ENCODE measurements at places on chromosomes 1 and 21.

DNA sequence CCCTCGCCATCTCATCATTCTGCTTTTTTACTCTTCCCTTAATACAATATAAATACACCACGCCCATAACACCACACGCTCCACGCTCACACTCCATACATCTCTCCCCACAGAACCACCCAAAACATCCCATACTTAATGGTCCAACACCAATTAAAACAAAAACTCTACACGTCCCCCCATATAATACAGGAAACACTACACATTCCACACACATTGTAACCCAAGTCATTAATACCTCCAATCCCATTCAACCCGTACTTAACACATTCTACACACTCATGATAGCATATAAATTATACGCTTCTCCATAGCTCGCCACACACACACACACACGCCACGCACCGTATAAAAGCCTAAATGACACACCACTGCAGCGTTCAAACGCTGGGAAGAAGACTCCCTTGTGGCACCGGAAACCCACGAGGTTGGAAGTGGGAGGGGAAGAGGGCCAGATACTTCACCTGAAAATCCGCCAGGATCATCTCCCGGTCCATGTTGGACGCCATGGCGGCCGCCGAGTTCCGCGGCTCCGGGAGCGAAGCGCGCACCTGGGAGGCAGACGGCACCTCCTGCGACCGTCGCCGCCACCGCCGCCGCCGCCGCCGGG, 659 bp downstream of the FAF1 start:
- no peak for DNase-seq

GRCh38 chr1:93132638-93133037, 47.6 kb downstream of the TMED5 start:
- DNase-seq = no peak

GRCh38 chr1:23574265-23574754, 15.0 kb upstream of the ID3 start:
- no peak for DNase-seq

DNA sequence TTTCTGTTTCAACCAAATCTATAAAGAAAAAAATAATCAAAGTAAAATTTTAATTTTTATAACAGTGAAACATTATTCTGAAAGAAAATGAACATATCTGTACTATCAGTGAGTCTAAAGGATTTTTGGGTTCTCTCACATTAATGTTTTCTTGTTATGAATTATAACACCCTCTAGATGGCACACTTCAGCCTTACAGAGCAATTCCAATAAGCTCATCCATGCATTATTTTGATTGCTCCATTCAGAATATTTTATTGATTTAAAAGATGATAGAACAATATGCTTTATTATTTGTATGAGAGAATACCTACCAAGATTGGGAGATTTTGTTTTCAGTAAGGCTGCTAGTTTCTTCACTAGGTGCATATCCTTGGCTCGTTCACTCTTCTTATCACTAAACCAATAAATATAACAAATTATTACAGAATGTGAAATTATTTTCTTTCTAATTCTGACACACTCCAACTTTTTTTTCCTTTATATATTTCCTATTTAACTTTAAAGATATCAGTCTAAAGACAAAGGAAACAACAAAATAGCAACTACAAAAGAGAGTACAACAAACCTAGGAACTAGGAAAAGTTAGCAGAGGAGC, 82.4 kb downstream of the RAB3GAP2 start:
- no peak for DNase-seq

DNA sequence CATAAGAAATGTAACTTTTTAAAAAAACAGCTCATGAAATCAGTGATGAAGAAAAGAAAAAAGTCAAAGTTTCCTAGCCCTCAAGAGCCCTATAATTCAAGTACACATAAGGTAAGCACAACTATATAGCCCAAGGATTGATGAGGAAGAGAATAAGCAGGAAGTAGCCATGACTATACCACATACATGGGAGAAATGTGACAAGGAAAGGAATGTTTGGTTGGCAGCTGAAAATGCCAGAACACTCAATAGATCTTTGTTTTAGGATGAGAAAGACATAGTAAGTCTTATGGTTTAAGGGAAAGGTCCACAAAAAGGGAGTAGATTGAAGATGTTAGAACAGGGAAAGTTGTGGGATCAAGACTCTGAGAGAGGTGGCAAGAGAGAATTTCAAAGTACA, 5.7 kb downstream of the DOCK7 start:
- no peak for DNase-seq

GRCh38 chr1:110370827-110371226, 20.0 kb downstream of the SLC16A4 start:
- DNase-seq = no peak

- DNase-seq = no peak
Observed at GRCh38 chr1:196377811-196378210, 230.4 kb downstream of the KCNT2 start.

DNA sequence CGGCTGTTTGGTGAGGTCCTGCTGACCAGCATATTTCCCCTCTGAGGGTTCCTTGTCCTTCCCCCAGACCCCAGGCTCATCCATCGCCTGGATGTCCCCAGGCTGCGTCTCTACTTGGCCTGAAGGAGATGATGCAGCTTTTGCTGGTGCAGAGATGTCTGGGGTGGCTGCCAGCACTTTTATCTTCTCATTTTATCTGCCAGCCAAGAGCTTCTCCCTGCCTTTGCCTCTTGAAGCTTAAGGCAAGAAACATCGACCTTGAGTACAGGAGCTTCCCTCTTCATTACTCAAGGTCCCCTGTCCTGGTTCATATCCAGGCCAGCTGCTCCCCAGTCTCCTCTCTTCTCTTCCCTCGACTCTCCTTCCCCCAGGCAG, 9.2 kb upstream of the H6PD start:
- no peak for DNase-seq
